Stimulated activated CD8-positive, alpha-beta memory T cell treated with anti-CD3 and anti-CD28 coated beads, Interleukin-2, amount 100 ng/mL, for 1 hour (primary cell): ENCODE measurements at places on chromosomes 1 and 21.

DNA sequence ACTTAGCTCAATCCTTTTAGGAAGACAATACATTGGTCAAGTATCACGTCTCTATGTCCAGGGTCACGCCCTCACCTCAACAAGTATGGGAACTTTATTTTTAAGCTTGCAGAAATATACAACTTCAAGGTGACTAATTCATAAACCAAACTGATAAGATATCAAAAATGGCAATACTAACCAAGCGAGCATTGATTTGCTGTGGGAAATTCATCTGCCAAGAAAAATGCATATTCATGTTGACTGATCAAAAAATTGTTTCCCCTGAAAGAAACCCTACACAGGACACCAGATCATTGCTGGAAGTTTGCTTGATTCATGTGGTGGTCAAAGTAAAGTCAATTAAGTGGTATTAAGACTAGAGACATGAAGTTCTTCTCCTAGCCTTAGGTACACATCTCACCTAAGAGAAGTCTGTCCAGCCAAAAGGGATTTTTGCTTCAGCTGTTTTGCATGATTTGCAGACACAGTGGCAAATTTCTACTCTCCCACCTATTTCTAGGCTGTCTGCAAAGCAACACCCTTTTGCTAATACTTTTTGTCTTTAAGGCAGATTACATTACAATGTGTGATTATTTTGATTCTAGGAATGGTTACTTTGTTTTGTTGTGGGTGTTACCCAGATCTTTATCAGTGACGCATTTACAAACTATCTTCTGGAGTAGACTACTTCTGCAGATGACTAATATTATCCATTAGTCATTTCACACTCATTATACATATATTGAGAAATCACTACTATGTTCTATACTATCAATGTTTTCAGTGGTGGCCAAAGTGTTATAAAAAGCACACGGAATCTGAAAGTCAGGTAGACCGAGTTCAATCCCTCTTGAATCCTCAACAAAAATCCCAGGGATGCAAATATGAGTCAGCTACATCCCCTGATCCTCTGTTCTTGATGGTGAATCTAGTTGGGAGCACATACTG is 12.4 kb downstream of the SAMSN1 start:
- DNase-seq: no peak

GRCh38 chr21:29177800-29178199 is 47.4 kb downstream of the MAP3K7CL start:
- no peak for DNase-seq

DNA sequence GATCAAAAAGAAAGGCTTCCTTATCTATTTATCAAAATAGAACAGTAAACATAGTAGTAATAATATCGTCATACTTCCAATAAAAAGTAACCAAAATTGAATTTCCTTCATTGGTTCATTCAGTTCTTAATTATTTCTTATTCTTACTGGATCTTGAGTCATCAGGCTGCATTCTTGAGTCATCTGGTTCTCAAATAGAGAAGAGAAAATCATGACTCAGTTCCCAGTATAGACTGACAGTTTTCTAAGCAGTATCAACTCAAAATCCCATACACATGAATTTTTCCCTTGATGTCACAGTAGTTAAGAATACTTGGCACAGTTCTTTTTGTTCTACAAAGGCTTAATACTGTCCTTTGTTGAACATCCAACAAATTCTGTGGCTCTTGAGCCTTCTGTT is 626.9 kb upstream of the ADGRL4 start:
- no peak for DNase-seq

DNA sequence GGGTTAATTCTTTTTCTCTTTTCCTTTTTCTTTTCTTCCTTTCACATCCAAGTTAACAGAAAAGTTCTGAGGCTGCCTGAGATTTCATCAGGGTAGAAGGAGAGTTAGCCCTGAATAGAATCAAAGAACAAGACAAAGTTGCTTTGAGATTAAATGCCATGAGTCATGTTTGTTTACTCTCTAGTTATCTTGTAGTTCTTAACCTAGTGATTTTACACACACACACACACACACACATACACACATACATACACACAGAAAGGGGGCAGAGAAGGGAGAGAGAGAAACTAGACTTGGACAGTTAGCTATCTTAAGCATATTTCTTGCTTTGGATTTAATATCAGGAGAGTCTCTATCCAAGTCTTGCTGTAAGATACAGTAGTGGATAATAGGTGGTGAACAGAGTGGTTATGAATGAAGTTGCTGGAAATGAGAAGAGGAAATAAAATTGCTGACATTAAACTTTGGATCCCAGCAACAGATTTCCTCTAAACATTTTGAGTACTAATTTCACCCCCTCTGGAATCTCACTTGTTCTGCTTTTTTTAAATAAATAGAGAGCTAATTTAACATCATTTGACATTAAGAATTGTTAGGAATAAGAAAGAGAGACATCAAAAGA is 19.9 kb downstream of the PLA2G4A start:
- no peak for DNase-seq

DNA sequence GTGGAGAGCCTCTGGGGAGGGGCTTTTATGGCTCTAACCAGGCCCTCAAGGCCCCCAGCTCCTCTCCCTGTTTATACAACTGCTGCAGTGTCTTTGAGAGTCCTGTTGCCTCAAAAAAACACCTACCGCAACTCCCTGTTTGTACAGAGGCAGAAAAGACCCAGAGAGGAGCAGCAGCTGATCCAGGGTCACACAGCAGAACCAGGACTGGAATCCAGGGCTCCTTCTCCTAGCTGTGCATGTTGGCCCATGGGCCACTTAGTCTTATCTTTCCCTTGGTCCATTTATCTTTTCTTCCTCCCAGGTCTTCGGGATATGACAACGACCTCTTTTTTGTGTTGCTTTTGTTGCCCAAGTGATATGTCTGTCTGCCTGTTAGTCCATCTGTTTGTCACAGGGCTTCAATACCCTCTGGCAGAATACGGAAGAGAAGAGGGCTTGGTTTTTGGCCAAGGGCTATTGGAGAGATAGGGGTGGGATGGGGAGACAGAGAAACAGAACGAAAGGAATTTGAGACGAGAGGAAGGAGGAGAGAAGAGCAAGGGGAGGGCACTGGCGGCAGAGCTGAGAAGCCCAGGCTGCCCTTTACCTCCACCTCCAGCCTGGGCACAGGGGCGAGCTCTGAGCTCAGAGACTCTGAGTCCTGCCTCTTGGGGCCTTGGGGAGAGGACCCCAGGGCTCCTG is 33.5 kb upstream of the WASF2 start:
- no peak for DNase-seq

- DNase-seq: no peak
Measured at GRCh38 chr1:116861137-116861536, 48.6 kb upstream of the PTGFRN start.

GRCh38 chr1:205766038-205766437 is 9.2 kb downstream of the RAB29 start:
- DNase-seq: no peak

GRCh38 chr1:53554592-53555305 is 95.5 kb downstream of the DMRTB1 start:
- DNase-seq: no peak

DNA sequence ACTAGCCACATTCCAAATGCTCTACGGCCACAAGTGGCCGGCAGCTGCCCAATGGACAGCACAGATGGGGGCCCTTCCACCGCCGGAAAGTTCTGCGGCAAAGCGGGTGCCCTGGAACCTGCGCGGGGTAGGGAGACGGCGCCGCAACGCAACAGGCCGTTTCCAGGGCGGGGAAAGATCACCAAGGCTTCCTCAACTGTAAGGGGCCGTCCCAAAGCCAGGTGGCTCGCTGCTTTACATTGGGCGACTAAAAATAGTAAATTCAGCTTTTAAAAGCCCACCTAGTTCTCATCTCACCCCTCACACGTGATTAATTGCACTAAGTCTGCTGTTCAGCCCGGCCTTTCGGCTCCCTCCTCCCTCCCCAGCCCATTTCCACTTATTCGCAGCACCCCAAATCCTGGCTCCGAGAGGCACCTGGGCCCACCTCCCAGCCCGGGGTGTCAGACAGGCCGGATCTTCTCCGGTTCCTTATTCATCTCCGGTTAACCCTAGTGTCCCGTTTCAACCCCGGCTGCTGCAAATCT is 643 bp downstream of the CFAP298 start:
- peak; percentile 7 for DNase-seq

GRCh38 chr1:97565886-97566285 is 354.9 kb downstream of the DPYD start:
- DNase-seq: no peak

- DNase-seq: no peak
Measured at GRCh38 chr1:35605867-35606182, 32.7 kb downstream of the TFAP2E start.

DNA sequence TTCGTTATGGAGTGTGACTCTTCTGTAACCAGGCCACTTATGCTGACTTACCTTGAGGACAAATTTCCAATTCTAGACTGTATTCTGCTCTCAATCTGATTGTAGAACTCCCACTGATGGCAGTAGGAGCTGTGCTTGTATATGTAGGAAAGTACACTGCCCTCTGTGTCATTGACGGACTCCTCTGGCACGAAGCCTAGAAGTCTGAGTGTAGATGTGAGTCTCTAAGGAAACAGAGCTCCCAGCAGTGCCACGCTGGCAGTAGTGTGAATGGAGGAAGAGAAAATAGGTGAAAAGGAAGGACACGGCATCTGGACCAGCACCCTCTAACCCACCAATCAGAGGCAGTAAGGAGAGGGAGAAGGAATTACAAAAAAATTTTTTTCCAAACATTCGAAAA is 130.4 kb upstream of the ADGRL2 start:
- no peak for DNase-seq

DNA sequence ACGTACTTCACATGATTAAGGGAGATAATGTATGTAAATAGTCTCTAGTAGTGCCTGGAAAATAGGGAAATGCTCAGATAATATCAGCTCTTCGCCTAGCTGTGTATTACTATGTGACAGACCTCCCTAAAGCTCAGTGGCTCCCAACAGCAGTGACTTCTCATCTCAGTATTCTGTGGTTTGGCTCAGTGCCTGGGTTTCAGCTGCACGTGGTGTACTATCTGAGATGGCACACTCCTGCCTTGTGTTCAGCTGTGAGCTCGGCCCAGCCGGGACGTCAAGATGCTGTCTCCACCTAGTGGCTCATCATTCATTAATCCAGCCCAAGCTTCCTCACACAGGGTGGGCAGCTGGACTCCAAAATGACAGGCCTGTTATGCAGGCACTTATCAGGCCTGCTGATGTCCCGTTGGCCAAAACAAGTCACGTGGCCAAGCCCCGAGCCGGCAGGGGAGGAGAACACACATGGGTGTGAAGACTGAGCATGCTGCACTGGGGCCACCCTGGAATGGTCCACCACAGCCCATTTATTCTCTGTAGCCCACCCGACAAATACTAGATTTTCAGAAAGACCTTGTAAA is 17.8 kb downstream of the SLFNL1 start:
- peak; percentile 74 for DNase-seq

DNA sequence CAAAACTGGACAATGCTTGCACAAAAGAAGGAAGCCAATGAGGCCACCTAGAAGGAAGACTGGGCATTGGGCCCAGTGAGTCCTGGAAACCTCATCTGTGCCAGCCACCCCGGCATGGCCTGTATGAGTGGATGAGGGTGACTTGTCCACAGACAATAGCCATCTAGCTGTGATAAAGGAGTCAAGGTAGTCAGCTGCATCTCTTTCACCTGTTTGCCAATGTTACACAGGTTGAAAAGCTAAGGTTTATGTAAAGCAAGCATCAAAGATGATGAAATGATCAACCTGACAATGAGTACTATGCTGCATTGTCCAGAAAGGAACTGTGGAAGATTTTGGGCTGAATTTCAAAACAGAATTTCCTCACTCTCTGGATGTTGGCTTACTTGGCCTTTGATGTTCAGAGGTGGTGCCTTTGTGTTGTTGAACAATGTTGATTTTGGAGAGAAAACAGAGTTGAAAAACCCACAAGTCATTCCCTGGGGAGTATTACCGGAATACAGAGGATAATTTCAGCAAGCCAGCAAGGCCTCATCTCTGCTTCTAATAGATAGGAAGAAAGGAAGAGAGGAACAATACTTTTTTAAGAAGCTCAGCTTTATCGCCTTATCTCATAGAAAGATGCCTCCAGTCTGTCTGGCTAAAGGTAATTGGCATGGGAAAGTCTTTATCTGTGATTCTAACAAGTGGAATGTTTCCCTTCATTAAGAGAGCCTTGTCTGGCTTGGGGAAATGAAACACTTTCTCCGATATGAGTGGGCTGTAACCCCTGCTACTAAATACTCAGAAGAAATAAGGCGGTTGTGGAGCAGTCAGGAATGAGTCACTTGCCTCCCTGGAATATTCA is 11.4 kb upstream of the SELE start:
- no peak for DNase-seq

DNA sequence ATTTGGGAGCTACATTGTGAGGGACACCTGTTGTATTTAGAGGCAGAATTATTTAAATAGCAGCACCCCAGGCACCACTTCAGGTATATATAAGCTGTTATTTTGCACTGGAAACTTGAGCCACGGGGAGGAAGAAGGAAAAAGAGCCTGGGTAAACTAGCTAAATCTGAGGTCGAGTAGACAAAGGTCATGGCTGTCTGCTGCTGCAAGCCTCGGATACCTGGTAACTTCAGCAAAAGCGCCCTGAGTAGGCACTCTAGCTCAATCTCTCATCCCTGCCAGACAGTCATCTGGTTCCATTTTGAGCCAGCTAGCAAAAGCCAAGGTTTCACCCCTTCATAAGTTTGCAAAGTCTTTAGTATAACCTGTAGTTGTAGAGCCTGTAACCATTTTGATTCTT is 101.9 kb upstream of the ZNF644 start:
- DNase-seq: no peak

GRCh38 chr1:22325531-22326371 is 125.9 kb upstream of the ZBTB40 start:
- no peak for DNase-seq

DNA sequence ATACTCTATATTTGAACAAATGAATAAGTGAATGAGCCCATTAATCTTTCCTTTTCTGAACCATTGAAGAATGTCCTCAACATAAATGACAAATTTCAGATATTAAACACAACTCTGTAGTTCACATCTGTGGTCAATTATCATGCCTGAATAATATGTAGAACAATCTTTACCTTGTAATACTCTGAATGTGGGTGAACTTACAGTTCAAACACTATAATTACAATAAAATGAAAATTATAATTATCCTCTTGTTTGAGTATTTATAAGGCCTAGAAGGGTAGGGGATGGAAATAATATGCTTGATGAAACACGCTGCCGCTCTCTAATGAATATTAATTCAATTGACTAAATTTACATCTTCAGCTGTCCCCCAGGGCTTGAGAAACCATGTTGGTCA is 8.7 kb upstream of the SFPQ start:
- no peak for DNase-seq

DNA sequence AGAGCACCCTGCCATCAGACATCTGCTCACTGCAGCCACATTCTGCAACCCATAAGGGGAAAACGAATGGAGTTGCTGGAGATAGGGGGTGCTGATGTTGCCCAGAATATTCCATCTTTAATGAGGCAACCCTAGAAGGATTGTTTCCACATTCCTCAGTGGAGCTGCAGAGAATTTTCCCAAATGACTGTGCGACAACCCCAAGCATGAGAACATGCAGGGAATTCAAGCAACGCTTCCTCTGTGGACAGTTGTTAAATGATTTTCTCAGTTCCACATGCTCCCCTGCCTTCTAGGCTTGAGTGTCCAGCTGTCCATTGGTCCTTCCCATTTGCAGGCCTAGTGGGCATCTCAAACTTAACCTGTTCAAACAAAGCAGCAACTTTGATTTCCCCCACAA is 20.5 kb upstream of the UBL4B start:
- no peak for DNase-seq

- no peak for DNase-seq
Measured at GRCh38 chr1:8097077-8097799, 71.1 kb upstream of the ERRFI1 start.

GRCh38 chr1:3459940-3460671 is 5.6 kb downstream of the ARHGEF16 start:
- DNase-seq: no peak
